HCEC 1CT (cell line): ENCODE measurements at places on chromosomes 4 and X.

GRCh38 chrX:153539171-153539978 is 21.9 kb downstream of the ATP2B3 start:
- DNase-seq, result peak; percentile 46

DNA sequence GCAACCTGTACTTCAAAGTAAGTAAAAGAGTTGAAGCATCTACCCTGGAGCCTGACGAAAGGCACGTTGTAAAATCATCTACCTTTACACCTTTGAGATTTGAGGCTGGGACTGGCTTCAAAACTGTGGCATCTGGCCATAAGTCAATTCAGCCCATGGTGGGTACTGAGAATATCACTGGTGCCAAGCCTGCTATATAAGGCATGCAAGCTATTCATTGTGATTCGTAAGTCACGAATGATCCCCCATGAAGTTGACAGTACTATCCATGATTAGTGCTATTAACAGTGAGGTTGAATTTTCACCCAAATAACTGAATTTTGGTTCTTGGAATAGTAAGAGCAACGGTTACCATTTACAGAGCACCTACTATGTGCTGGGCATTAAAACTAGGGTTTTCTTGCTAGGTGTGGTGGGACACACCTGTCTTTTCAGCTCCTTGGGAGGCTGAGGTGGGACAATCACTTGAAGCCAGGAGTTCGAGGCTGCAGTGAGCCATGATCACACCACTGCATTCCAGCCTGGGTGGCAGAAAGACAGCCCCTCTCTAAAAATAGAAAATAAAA is 39.8 kb downstream of the IRF2 start:
- no peak for DNase-seq

DNA sequence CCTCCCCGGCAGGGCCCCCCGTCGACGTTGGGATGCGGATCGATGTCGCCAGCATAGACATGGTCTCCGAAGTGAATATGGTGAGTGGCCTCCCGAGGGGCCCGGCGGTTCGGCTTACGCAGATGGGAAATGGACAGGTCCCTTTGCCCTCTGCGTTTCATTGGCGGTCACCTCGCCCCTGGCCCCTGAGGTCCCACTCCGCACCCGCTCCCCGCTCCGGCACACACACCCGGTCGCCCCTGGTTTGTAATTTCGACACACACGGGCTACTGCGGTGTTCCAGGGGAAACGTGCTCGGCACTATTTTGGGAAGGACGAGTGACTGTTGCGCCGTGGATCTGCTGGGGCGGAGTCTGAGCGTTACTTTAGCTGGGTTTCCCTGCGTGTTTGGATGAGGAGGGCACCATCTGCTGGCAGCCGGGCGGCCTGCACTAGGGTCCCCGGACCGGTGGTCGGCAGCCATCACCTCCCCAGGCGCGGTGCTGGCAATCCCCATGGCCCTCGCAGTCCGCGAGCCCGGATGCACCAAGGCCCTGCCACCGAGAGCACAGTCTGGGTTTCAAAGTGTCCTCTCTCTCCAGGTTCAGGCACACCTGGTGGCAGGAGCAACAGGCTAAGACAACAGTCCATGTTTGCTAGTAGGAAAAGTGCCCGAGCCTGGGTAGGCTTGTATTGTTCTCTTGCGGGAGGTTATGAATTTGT is 1.2 kb downstream of the GABRB1 start:
- peak; percentile 46 for DNase-seq

DNA sequence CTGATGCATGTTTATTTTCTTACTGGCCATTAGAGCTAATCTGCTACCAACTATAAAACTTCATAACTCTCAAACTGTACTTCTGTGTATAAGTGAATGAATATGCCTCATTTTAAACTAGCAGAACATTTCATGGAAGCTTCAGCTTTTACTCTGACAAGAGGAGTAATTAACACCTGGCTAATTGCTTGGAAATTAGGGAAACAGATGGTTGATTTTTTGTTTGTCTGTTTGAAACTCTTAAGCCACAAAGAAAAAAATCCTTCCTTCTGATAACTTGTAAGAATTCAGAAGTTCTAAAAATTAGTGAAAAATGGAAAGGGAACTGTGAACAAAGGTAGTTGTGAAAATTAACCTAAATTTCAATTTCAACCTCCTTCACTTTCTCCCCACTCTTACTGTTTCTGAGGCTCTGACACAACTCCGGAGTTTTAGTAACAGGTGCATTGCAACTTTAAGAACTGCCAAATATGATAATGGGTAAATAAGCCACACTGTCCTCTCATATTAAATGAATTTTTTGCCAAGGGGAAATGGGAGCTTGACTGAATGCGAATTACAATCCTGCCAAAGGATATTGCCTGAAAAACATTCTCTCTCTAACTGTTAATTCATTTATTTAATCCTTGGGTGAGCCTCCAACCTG is 1.0 kb downstream of the EGF start:
- DNase-seq, result no peak

GRCh38 chr4:163665521-163666331 is 171.2 kb downstream of the TMA16 start:
- DNase-seq, result peak; percentile 24

- DNase-seq, result no peak
Observed at GRCh38 chrX:149522916-149523315, 17.8 kb upstream of the IDS start.

- no peak for DNase-seq
Observed at GRCh38 chrX:15399962-15400391, 15.8 kb upstream of the VEGFD start.

DNA sequence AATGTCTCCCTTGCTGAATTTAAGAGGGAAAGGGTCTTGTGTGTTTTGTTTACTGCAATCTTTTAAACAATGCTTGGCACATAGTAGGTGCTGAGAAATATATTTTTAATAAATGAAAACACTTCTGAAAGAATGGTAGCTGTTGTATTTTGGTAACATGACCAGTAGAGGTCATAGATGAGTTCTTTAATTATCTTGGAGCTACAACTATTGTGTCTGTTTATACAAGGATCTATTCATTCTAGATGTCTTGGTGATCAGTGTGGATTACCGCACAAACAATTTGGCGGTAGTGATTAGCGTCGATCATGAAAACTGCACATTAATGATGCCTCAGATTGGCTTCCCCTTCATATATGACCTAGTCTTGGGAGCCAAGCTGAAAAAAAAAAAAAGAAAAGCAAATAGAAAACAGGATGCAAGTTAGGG is 21.4 kb upstream of the SCRG1 start:
- DNase-seq, result peak; percentile 24

GRCh38 chr4:63578383-63578782 is 830.9 kb downstream of the TECRL start:
- DNase-seq, result no peak

DNA sequence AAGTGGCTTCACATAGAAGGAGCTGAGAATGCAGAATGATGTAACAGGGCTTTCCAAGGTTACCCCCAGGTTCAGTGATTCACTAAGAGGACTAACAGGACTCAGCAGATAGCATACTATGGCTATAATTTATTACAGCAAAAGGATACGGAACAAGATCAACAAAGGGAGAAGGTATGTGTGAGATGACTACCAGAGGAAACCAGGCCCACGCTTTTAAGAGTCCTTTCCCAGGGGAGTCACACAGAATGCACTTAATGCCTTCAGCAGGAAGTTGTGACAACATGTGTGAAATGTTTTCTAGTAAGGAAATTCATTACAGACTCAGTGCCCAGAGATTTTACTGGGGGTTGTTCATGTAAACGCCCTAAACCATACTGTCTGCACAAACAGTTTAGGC is 373.6 kb upstream of the MAGEB2 start:
- DNase-seq, result no peak

- DNase-seq, result no peak
Observed at GRCh38 chr4:113481820-113482219, 279.7 kb downstream of the CAMK2D start.
